ENCODE measurements at places on chromosomes 4 and X.

DNA sequence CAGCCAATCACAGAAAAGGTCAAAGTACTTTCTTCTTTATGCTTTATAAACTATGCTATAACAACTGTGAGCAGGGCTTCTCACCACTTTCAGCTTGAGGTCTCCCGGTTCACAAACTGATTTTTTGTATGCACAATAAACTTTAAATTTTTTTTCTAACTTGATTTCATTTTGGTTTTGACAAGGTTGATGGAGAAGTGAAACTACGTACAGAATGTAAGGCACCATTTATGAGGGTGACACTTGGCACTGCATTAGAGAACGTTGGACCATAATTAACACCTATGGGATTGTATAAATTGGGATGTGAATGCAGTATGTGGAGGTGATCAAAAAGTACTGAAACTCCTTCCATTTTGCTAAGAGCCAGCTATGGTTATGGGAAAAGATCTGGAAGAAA, 857.9 kb upstream of the HTR2C start:
- no peak for DNase-seq

DNA sequence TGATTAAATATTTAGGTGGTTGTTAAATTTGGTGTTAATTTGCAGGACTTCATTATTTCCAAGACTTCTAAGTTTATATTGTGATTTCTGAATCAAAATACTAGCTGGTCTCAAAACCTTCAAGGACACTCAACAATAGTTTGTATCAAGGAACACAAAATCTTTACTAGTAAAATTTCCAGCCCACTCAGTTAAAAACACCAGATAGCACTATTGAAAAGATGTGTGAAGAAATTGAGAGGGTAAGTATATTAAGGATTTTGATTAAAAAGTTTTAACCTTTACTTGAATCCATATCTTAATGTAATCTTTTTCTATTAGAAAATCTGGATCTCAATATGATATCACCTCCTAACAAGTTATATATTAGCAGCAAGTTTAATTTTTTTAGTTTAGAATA, 89.3 kb upstream of the UGT8 start:
- no peak for DNase-seq

GRCh38 chrX:38807873-38808272, 6.6 kb downstream of the MID1IP1 start:
- DNase-seq, result no peak

- no peak for DNase-seq
Measured at GRCh38 chrX:144275843-144276242, 392.0 kb downstream of the UBE2NL start.

- no peak for DNase-seq
Measured at GRCh38 chr4:26451597-26451996, 38.7 kb downstream of the CCKAR start.

GRCh38 chr4:123987408-123987807, 590.8 kb downstream of the SPRY1 start:
- DNase-seq, result no peak

DNA sequence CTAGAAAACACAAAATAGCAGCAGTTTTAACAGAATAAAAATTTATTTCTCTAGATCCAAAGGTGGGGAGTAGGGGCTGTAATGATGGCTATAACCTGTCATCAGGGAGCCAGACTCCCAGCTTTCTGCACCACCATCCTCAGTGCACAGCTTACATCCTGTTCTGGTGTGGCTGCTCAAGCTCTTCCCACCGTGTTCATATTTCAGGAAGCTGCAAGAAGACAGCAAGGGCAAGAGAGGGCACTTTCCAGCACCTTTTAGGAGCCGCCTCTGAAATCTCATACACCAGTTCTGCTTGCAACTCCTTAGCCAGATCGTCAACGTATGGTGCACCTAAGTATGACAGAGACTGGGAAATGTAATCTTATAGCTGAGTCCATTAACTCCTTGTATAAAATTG, 253.7 kb downstream of the CENPC start:
- DNase-seq, result no peak

- DNase-seq, result no peak
Measured at GRCh38 chrX:352582-353314, 34.0 kb downstream of the PPP2R3B start.

DNA sequence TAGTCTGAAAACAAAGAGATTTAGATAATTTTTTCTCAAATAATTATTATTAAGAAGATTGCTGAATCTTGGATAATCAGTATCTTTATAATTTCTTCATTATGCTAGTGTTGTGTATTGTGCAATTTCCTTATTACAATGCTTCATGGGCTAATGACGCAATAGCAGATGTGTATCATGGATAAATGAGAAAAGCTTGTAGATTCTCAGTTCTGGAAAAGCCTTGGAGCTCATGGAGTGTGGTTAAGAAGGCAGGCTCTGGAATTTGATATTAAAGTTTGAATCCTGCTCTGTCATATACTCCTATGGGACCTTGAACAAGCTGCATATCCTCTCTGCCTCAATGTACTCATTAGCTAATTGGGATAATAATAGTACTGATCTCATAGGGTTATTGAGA, 18.9 kb upstream of the CXCL8 start:
- DNase-seq, result no peak

- DNase-seq, result no peak
Measured at GRCh38 chrX:154545673-154546274, 872 bp downstream of the G6PD start.

GRCh38 chr4:47560682-47561081, 75.6 kb downstream of the ATP10D start:
- DNase-seq, result no peak

DNA sequence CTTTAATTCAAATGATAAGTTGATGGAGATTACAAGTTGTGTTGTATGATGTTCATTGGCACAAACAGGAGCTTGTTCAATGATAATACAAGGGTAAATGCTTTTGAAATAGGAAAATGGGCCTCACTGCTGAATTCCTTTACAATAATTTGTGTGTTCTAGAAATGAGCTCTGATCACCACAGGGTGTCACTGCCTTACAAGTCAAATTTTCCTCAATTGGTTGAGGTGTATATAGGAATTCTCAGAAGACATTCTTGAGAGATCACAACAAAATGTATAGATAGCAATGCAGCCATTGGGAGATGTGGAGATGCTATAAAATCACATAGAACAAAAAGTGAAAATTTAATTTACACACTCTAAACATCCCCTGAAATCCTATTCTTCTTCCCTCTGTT, 49.6 kb downstream of the KLF8 start:
- DNase-seq, result no peak

GRCh38 chrX:125765347-125765746, 400.7 kb downstream of the DCAF12L2 start:
- no peak for DNase-seq

DNA sequence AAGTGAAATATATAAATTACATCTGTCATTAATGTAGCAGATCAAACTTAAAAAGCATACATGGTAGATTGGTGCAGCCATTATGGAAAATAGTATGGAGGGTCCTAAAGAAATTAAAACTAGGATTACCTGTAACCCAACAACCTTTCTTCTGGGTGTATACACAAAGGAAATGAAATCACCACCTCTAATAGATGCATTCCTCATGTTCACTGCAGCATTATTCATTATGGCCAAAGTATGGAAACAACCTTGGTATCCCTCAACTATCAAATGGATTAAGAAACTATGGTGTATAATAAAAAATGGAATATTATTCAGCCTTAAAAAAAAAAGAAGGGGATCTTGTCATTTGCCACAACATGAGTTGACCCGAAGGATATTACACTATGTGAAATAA, 13.7 kb downstream of the WDFY3 start:
- no peak for DNase-seq

- no peak for DNase-seq
Measured at GRCh38 chrX:150874448-150874847, 24.0 kb downstream of the CD99L2 start.

DNA sequence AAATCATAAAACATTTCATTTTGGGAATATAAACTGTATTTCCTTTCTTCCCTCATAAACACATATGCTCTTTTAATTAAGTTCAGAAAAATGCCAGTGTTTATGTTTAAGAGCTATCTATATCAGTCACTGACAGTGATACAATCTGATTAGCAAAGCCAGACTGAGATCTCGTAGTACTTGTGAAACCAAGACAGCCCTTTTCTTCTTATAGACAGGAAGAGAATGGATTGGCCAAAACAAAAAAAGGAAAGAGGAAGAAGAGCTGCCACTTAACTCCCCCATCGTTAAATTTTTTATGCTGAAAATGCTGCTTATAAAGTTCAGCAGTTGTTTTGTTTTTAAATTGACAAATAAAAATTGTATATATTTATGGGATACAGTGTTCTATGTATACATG, 87.4 kb downstream of the PLAC1 start:
- no peak for DNase-seq

DNA sequence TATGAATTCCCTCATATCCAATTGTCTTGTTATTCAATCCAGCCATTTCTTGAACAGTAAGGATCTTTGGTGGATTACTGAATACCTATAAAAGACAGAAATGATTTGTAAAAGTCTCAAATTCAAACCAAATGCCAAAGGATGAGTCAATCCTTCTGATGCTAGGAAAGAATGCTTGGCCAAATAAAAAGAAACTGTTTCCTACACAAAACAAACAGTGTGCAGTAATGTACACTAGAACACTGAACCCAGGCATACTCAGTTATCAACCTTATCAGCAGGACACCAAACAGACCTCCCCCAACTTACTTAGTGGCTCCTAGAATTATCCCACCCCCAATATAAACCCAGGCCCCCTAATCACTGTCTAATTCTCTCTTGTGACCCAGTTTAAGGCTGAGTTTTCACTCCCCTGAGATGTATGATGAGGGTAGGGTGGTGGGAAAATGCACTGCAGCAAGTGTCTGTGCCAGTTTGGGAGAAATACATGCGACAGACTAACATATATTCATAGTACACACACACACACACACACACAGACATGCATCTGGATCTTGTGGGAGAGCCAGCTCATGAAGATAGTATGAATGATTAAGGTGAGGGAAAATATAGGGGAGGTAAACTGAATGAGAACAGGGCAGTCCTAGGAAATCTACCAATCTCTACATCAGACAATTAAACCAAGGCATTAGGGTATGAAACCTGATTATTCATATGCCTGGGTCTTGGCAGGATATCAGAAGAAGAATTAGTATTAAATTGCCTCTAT, 35.0 kb downstream of the CLDN2 start:
- DNase-seq, result no peak

DNA sequence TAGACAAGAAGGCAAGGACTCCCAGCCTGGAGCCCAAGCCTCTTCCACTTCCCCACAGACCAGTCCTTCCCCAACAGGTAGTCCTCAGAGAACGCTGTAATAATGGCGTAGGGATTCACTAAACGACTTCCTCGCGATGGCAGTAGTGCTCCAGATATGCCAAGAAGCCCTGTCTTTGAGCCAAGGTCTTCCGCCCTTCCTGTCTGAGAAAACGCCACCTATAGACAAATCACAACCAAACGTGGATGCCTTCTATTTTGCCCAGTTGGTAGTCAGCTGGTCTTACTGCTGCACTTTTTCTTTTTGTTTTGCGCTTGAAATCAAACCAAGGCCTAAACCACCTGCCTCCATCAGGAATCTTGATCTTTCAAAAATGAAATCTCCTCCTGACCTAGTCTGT, 203.3 kb downstream of the OR13H1 start:
- DNase-seq, result no peak

- DNase-seq, result peak; percentile 20
Measured at GRCh38 chr4:168634276-168634802, 137.5 kb downstream of the PALLD start.

All from neuronal stem cell (in vitro differentiated cells).